ENCODE measurements at places on chromosomes 6 and 20.

DNA sequence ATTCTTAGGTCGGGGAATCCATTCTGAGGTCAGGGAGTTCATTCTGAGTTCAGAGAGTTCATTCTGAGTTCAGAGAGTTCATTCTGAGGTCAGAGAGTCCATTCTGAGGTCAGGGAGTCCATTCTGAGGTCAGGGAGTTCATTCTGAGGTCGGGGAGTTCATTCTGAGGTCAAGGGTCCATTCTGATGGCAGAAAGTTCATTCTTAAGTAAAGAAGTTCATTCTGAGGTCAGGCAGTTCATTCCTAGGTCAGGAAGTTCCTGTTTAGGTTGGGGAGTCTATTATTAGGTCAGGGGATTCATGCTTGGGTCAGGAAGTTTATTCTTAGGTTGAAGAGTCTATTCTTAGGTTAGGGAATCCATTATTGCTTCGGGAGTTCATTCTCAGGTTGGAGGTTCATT is 16.5 kb upstream of the NXT1 start:
- no peak for DNase-seq

DNA sequence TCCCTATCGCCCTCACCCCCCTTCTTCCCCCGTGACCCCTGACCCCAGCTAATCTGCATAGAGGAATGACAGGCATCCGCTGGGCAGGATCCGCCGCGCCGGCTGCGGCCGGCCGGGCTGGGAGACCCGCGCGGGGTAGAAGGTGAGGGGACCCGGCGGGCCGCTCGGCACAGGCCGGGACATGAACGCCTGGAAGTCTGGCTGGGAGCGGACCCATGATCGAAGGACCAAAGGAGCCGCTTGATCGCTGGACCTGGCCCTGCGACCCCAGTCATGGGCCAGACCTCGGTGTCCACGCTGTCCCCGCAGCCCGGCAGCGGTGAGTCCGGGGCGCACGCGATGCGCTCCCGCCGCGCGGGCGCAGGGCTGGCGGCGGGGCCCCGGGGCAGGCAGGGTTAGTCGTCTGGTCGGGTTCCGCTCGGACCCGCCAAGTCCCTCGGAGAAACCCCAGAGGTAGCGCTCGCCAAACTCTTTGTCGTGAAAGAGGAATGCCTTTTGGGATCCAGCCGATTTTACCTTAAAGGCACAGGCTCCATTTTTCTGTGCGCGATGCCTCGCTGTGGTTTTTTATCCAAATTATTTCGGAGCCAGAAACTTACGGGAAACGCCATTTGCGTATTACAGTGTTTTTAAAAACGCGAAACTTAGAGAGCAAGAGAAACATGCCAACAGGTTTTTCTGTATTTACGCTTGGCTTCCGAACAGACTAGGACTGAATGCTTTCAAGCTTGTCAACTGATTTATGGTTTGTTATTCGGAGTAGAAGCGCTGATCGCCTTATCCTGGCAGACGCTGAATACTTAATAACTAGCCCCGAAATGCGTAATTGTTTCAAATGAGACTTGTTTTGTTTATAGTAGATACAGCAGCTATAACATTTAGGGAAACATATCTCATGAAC is at the start of gene PHACTR2:
Gene PHACTR2, plus strand, starts transcription at position 75 of the 901 bp plus-strand sequence. Its CDS starts 199 bp downstream, at position 274.
- DNase-seq = peak; percentile 71

DNA sequence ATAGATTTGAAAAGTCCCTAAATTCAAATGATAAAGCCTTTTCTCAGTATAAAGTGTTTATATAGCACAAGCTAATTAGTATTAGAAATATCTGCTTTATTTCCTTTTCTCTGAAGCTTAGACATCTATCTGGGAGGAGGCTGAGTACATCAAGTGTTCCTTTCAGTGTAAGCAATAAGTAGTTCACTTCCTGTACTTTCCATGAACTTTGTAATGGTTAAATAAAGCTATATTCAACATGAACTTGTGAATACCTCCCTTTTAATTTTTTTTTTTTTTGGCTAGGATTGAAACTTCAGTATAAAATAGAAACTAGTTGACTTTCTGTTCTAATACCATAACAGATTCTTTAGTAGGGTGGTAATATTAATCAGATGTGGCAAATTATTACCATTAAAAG is 190.9 kb downstream of the CENPW start:
- DNase-seq = no peak

DNA sequence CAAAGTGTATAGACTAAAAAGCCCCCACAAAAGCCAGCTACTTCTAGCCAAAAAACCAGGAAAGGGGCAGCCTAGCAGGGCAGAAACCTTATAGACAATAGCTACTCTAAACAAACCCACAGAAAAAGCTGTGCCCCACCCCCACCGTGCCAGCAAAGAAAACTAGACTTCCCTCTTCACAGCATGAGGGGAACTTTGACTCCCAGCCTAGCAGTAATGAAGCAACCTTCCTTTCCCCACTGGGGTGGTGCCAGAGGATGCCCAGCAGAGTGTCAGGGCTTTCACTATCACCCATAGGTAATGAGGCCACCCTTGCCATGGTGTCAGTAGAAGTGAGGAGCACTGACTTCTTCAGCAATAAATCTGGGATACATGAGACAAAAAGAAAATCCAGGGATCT is 99.0 kb upstream of the LGSN start:
- DNase-seq = no peak

- no peak for DNase-seq
Measured at GRCh38 chr20:58596750-58597248, 54.3 kb upstream of the STX16 start.

- no peak for DNase-seq
Measured at GRCh38 chr6:85081102-85081501, 316.7 kb upstream of the TBX18 start.

DNA sequence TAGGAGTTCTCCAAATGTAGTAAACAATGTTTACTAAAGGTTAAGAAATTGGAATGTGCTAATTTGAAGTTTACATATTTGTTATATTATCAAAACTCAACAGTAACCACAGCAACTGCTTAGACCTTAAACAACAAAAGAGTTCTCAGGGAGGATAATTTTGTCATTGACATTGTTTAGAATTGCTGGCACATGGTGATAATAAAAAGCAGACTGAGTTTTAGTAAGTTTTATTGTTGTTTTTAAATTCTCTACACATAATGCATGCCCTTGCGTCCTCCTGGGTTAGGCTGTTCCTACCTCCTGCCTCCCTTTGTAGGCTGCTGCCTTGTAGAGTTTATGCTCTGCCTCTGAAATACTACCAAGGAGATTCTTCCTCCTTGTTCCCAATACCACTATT is 28.7 kb downstream of the LAMA4 start:
- no peak for DNase-seq

GRCh38 chr20:39259808-39260207 is 297.7 kb downstream of the DHX35 start:
- DNase-seq = no peak

All from GM13977 (cell line).